ENCODE measurements at places on chromosomes 5 and 9.

DNA sequence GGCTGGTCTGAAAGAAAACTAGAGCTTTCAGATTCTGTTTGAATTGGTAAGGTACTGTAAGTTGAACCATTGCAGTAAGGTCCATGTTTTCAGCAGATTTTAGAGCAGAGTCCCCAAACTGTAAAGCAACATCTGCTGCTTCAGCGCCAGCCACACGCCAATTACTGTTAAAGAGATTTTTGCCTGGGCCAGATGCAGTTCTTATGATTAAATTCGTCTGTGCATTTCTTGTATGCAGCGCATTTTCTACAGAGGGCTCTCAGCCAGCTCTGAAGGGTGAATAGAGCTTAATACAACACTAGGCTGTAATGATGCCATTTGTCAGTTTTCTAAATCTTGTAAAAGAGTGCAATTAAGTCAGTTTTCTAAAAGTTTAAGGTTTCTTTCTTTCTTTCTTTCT, 246.3 kb downstream of the COX7C start:
- no peak for DNase-seq

GRCh38 chr5:58922461-58923171, 339.7 kb downstream of the RAB3C start:
- no peak for DNase-seq

- DNase-seq, result no peak
Observed at GRCh38 chr5:16169550-16169949, 10.0 kb downstream of the MARCHF11 start.

DNA sequence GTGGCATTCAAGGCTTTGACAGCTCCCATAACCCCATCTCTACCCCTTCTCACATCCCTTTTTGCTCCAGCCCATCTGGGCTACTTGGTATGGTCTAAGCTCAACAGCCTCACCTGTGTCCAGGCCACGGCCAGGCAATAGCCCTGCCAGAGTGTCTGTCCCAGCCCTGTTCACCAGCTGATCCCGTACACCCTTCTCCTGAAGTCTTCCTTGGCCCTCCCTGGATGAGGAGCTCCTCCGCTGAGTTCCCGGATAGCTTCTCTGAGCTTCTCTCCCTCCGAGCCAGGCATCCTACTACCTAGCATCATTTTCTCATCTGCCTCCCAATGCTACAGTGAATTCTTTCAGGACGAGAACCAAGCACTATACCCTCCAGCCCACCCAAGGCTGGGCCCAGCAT, 208.2 kb downstream of the DAB2IP start:
- DNase-seq, result no peak
